Activated T-cell treated with anti-CD3 and anti-CD28 coated beads, Interleukin-2, amount 50 U/mL, for 48 hours (primary cell): ENCODE measurements at places on chromosomes 3 and 15.

DNA sequence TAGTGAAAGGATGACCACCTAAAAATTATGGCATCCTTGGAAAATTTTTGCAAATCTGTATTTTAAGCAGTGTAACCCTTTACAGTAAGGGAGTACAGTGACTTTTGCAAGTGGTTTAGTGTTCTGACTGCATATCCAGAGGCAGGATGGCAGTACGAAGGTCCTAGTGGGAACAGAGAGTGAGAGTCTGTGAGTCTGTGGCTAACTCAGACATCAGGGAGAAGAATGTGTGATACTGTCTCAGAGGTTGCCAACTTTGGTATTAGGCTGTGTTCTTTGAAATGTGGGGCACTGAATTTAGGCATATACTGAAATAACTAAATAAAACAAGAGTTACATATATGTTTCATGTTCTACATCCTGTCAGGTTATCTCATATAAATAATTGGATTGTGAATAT is 25.7 kb downstream of the PRKCI start:
- no peak for DNase-seq

GRCh38 chr3:168422843-168423242 is 327.1 kb upstream of the GOLIM4 start:
- DNase-seq, result no peak

DNA sequence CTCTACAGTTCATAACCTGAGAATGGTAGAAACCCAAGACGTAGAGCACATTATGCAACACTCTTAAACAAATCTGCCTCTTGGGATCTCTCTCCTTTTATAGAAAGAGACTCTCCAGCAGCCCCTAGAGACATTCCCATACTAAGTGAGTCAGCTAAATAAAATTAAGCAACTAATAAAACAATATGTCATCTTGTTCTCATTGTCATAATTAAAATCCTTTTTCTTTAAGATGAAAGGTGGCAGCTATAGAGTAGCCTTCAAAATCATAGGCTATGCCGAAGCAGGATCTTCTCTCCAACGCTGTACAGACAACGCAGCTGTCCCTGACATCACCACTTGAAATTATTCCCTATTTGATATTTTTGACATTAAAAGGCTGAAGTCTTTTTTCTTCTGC is 790.0 kb downstream of the FHIT start:
- DNase-seq, result no peak

- peak; percentile 85 for DNase-seq
Measured at GRCh38 chr15:80173022-80173759, 20.4 kb downstream of the FAH start.

DNA sequence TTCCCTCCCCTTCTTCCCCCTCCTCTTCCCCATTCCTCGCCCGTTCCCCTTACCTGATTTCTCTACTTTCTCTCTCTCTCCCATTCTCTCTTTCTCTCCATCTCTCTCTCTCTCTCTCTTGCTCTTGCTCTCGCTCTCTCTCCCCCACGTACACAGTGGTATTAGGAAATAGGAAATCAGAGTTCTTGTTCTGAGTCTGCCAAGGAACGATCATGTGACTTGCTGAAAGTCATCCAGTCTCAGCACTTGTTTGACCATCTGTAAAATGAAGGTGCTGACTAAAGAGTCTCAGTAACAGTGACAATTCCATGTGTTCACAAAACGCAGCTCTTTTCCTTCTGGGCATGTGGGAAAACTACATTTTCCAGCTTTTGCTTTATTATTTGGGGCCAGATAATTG is 445.0 kb upstream of the TGFBR2 start:
- no peak for DNase-seq
